ENCODE measurements at places on chromosomes 12 and 14.

DNA sequence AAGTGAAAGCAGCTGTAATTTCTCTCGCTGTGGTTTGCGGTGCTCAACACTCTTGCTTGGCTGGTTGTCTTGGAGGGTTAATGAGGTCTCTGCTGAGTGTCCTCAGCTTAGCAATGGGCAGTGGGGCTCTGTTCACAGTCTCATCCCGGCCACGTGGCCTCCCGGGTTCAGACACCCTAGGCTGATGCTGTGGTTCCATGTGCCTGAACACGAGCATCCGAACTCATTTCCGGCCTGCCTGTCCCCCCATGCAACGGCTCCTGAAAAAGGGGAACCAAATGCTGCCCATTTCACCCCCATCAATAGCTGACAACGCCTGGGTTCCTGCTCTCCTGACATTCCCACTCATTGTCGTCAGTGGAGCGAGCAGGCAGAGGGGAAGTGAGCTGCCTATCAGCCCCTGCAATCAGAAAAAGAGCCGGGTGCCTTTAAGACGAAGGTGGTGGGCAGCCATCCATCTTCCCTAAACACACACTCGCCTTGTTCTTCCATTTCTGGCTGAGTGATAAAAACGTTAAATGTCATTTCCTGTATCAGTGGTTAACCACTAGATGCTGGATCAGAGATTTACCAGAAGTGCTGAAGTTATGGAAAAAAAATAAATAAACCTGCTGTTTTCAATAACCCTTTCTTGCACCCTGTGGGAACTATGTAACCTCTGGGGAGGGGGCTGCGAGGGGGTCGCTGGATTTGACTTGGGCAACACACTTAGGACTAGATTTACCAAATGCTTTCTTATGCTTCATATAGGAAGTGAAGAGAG is 60.3 kb upstream of the BCL2L14 start:
- no peak for DNase-seq

DNA sequence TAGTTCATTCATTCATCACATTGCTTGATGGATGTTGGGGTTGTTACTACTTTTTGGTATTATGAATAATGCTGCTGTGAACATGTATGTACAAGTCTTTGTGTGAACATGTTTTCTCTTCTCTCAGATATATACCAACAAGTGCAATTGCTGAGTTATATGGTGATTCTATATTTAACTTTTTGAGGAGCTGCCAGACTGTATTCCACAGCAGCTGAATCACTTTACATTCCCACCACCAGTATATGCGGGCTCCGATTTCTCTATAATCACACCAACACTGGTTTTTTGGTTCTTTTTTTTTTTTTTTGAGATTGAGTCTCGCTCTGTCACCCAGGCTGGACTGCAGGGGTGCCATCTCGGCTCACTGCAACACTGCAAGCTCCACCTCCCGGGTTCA is 22.2 kb upstream of the PLEKHG6 start:
- no peak for DNase-seq

DNA sequence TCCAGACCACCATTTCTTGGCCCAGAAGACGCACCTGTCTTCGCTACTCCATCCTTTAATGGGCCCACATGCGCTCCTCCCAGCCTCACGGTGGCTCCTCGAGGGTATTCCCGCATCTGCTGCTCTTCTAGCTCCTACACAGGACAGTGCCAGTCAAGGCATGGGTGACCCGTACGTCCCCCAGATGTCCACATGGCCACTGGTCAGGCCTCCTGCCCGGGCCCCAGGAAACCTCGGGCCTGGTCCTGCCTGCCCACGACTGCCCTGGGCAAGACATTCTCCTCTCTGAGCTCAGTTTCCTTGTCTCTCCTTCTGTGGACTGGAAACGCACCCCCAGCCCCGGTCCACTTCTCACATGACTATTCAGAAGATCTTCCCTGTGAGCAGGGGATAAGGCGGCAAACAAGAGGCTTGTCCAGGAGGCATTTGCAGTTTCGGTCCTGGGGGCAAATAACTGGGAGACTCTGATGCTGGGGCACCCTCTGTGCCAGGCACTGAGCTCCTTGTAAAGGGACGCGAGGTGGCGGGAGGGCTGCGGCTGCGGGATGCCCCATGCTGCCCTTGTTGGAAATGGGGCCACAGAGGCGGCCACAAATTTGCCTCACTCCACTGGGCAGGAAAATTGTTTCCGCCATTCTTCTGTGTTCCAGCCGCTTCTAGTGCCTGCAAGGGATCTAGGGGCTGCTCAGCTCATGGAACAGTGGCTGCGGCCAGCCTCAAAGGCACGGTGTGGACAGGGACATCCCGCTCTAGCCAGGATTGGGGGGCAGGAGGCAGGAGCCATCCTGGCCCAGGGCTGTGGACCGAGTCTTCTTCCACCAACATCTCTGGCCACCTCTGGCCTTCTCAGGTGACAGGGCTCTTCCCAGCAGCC is 6.8 kb upstream of the BEGAIN start:
- DNase-seq = no peak

GRCh38 chr14:103694572-103695026 is 20.7 kb downstream of the XRCC3 start:
- DNase-seq = no peak

DNA sequence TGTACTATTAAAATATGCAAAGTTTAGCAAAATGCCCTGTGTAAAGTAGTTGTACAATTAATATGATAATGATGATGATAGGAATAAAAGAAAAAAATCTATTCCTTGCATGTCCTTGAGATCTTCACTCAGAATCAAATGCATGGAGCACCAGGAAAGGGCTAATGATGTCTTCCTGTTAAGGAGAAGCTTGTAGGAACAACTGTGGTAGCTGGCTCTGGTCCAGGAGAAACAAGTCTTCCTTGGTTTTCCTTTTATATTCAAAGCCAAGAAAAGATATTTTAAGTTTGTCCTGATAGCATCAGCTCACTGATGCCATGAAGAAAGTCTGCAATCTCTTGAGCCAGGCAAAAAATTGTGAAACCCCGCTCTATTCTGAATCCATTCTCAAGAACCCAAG is 138.9 kb downstream of the PIK3C2G start:
- no peak for DNase-seq

- DNase-seq = no peak
Observed at GRCh38 chr12:103456006-103456405, 39.8 kb downstream of the C12orf42 start.

DNA sequence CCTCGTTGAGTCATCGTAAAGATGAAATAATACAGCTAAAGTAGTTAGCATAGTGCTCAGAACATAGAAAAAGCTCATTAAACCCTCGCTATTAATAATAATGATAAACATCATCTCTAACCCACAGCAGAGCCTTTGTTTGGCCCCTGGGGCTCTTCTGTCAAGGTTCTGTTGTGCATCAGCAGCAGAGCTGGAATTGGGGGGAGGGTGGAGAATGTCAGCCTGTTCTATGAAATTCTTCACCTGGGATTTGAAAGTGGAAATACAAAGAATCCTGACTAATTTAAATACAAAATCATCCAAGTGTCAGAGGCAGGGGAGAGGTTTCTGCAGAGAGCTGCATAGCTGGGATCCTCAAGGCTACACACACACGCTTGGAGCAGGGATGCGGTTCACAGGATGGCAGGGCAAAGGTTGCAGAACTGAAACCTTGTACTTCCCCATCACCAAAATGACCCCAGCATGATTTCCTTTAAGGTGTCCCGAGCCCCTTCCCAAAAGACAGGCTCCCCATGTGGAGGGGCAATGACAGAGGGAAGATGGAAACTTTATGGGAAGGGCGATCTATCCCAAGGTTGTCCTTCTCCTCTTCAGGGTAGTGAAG is 71.8 kb downstream of the DAD1 start:
- DNase-seq = no peak

All from GM19239 (cell line).